Stromal cell of bone marrow (primary cell): ENCODE measurements at places on chromosomes 16 and 17.

GRCh38 chr16:70804153-70804733 is 3.3 kb upstream of the VAC14 start:
- DNase-seq: peak; percentile 63

DNA sequence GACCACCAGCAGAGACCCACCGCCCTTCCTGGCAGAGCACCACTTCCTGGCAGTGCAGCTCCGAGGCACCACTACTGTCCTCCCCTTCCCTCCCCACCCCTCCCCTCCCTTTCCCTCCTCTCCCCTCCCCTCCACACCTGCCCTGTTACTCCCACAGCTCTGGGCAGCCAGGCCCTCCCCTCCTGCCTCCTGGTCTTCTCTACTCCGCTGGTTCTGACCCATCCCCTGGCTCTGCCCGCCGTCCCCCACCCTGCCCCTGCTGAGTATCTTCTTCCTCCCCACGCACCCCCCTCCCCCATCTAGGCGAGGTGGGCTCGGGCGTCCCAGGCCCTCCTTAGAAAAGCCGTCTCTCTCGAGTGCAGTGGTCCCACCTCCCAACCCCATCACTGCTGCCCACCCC is 77.7 kb downstream of the AMFR start:
- no peak for DNase-seq

GRCh38 chr17:41647940-41648410 is 23.6 kb upstream of the KRT17 start:
- peak; percentile 40 for DNase-seq

- DNase-seq: no peak
Observed at GRCh38 chr16:86854626-86855294, 276.4 kb downstream of the FOXL1 start.

- DNase-seq: no peak
Observed at GRCh38 chr17:51128076-51128475, 7.4 kb upstream of the SPAG9 start.

DNA sequence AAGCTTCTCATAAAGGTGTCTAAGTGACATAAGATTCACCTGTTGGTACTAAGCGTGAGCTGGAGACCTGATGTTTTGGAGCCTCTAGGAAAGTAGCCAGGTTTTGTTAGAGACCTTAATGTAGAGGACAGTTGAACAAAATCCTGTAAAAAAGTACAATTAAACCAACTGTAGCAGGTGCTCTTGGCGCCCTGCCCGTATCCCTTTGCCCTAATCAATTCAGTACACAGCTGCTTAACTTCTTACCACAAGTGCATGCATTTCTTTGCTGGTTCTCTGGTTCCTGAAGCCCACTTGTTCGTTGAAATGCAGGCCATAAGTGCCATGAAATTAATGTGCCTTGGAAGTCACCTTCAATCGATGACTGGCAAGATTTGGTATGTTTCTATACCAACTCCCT is 24.4 kb downstream of the GLP2R start:
- DNase-seq: no peak

- no peak for DNase-seq
Observed at GRCh38 chr16:28069971-28070794, 6.7 kb upstream of the GSG1L start.

DNA sequence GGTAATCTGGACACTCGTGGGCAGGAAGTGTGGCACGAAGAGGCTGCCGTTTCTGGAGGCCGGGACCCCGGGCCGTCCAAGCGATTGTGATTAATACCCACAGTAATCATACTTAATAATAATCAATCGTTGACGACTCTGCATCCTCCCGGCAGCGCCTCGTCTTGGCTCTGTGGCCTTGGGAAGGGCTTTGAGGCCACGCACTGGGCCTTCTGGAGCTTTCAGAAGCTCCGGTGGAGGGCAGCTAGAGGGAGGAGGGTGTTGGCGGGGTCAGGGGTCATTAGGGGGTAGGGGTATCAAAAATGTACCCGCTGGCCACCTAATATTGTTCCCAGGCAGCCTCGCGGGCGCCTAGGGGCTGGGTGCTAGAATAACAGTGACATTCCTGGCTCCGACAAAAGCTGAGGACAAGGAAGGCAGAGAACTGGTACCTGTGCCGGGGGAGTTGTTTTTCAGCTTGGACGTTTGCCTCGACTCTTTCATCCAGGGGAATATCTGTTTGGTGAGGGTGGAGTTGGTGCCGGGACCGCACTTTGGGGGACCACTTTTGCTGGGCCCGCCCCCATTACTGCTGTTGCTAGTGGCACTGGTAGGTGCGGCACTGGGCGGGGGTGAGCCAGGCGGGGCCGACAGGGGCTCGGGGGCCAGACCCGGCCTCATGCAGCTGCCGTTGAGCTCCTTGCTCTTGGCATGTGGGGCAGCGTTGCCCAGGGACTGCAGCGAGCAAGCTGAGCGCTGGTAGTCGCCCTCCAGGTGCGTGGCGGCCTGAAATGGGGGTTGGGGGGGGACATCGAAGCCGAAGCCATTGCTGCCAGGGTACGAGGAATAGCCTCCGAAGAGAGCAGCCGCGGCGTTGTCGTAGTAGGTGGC is 6.9 kb upstream of the HOXB2 start:
- no peak for DNase-seq

DNA sequence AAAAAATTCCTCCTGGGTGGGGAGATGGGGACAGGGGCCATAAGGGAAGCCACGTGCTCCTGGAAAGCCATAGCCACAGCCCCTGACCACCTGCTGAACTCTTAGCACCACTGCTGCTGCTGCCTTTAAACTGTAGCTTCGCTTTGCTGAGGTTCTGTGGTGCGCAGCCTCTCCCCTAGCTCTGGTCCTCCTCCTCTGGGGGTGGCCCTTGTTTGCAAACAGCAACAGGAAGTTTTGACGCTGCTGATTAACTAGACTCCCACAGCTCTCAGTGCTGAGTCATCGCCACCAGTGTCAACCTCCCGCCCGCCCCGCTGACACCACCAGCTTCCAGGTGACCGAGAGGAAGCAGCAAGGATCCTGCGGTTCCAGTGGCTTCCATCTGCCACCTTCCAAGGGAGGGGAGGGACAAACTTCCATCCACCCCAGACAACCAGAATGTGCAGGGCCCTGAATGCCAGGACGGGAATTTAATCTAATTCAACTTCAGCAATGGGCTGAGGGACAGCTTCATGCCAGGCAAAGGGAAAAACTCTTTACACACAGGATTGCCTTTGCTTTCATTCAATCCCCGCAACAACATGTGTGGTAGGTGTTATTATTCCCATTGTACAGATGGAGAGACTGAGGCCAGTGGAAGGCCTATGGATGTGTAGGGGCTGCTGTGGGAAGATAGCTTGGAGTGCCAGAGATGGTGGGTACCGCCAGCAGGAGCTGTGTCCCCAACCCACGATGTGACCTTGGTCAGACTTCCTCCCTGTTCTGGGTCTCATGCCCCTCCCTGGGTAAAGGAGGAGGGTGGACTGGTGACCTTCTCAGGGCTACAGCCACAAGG is 8.1 kb upstream of the KIFC3 start:
- DNase-seq: no peak

GRCh38 chr16:69056421-69056820 is 49.0 kb upstream of the HAS3 start:
- no peak for DNase-seq

DNA sequence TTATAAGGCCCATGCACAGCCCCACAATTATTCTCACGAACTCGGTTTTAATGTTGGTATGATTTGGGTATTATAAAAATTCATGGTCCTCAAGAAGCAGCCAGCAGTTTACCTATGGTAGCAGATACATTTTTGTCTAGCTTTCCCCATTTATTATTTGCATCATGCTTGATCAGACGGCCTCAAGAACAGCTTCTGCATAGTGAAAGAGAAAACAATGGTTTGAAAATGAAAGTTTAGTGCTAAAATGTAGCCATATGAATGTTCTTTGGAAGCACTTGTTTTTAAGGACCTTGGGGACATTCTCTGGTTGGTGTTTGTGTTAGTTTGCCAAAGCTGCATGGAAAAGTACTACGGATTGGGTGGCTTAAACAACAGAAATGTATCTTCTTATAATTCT is 72.4 kb upstream of the CPHXL start:
- DNase-seq: no peak

GRCh38 chr17:82745524-82745923 is 6.3 kb upstream of the TBCD start:
- no peak for DNase-seq

- DNase-seq: no peak
Observed at GRCh38 chr16:11557801-11558200, 28.9 kb downstream of the LITAF start.

DNA sequence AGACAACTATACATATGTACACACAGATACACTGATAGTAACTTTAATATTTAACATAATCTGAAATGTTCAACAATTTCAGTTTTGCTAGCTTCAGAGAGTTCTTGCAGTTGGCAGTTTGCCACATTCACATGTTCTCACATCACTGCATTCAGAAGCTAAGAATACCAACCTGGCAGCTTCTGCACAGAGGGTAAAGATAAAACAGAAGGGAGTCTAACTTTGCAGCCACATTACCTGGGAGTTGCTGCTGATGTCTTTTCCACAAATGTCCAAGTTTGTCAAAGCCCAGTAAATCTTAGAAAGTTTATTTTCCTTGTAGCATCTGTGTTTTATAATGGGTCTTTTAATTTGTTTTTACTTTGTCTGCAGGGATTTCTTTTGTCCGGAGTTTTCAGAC is 332.0 kb downstream of the BCAS3 start:
- no peak for DNase-seq

DNA sequence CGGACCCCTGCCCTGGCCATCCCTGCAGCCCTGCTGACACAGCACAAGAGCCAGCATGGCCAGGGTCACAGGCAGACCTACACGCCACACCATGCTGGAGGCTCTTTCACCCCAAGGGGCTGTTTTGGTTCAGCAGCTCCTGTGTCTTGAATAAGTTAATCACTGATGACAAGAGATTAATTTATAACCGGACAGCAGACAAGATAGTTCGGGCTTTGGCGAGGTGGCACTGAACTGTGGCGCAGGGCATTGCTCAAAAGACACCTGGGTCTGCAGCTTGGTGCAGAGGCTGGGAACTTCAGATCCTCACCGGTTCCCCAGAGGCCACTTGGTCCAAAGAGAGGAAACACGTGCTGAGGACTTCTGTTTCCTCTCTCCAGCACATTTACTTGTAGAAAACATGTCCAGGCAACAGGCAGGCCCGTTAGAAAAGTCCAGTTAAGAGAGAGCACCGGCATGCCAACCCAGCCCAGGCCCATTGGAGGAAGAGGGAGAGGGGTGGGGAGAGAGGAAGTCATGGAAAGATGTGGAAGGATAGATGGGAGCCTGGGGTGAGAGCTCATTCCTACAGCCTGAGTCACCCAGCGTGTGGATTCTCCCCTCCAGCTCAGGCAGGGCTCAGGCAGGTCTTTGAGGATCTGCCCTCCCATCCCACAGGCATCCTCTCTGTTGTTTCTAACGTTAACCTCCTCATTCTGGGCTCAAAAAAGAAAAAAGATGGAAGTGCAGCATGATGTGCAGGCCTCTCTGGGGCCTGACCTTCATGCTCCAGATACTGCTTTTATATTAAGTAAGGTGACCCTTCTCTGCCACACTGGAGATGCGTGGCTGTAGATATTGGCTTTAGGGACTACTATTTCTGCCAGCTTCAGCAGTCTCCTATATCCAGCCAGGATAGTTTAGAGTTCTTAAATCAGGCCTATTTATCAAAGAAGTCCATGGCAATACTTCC is 80.0 kb upstream of the HNF1B start:
- no peak for DNase-seq
